ENCODE measurements at places on chromosomes 16 and 17.
A peak's percentile ranks its signal among the peaks of the same experiment; 100 is the strongest.

DNA sequence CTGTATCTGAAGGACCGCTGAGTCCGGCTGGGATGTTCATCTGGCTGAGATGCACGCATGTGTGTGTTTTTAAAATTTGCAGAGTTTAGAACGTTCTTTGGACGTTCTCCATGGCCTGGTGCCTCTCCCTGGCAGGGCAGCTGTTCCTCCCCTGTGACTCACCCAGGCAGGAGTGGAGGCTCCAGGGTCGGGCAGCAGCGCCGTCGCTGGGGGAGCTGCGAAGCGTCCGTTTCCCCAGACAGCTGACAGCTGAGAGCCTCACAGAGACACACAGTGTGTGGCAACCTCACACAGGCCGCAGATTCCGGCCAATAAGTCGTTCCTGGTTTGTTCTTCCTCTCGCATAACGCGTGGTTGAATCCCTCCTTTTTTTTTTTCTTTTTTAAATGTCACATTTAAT lies 80.6 kb downstream of the OR1D5 start:
- DNase-seq: no peak

DNA sequence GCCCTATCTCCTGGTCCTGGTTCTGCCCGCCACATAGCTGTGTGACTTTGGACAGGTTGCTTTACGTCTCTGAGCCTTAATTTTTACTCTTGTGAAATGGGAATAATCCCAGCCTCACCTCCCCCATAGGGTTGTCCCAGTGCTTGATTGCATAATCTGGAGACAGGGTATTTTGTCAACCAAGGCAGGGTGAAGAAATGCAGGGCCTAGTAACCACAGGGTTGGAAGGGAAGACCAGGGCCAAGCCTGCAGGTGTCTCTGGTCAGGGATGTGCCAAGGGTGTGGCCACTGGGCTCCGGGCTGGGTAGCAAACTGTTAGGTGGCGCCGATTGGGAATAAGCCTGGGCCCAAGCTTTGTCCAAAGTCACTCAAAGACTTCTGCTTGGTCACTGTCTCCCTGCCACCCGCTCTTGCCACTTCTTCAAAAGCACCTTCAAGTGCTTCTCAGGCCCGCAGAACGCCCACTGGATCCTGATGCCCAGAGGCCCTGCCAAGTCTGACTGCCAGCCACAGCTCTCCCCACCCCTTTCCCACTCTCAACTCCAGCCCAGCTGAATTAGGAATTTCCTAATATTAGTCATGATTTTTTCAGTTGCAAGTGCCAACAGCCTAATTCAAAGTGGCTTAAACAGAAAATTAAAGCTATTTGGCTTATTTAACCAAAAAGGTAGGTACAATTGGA lies 20.6 kb upstream of the COL1A1 start:
- no peak for DNase-seq

GRCh38 chr17:78789663-78790181 lies 7.6 kb upstream of the CYTH1 start:
- peak; percentile 50 for DNase-seq

DNA sequence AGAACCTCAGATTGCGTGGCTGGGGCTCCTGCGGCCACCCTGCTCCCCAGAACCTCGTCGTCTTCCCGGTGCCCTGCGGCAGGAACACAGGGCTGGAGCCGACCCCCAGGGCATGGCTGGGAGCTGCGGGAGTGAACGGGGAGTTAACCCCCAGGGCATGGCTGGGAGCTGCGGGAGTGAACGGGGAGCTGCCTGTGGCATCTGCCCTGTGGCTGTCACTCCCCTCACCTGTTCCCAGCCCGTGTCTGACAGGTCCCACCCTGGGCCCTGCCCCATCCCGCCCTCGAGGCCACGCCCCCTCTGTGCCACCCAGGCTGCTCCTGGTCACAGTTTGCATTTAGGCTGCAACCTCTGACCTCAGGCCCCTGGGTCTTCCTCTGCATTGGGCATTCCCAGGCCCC lies 39.4 kb upstream of the ACSF3 start:
- no peak for DNase-seq

DNA sequence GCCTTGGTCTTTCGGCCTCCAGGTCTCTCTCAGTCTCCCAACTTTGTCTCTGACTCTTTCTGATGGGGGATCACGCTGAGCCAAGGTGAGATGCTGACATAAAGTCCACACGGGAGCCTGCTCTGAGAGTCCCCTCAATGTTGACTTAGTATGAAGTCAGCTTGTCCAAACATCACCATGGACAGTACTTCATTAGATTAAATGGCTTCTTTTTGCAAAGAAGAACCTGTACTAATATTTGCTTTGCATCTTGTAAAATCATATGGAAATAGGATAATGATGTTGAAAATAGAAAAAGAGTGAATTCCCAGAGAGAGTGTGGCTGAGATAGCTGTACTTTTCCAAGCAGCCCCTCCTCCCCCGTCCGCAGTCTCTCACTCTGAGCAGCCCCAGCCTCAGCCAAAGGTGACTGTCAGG lies 56.7 kb upstream of the SIAH1 start:
- DNase-seq: no peak

GRCh38 chr16:3065069-3065741 lies at the start of gene IL32:
Gene IL32, plus strand, starts transcription at chr16:3065640. Its CDS starts 172 bp downstream, at chr16:3065812.
- DNase-seq: peak; percentile 36

GRCh38 chr17:2388683-2389055 lies 12.2 kb downstream of the MNT start:
- no peak for DNase-seq

GRCh38 chr17:58301504-58302150 lies 20.9 kb upstream of the MPO start:
- DNase-seq: no peak

- DNase-seq: no peak
Measured at GRCh38 chr17:35519439-35519838, 18.0 kb downstream of the SLFN12L start.

GRCh38 chr17:77456271-77456950 lies 315.6 kb downstream of the SEC14L1 start:
- no peak for DNase-seq

DNA sequence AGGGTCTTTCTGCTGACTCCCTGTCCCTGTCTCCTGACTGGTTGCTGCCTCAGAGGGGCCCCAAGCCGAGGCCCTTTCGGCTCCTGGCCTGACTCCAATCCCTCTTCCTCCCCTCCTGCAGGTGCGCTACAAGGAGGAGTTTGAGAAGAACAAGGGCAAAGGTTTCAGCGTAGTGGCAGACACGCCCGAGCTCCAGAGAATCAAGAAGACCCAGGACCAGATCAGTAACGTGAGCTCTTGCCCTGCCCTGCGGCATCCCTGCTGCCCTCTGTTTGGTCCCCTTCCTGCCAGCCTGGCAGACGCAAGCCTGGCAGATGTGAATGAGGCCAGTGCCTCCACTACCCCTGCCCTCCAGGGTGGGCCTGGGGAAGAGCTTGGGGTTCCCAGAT lies 27.1 kb upstream of the LASP1NB start:
- DNase-seq: no peak

DNA sequence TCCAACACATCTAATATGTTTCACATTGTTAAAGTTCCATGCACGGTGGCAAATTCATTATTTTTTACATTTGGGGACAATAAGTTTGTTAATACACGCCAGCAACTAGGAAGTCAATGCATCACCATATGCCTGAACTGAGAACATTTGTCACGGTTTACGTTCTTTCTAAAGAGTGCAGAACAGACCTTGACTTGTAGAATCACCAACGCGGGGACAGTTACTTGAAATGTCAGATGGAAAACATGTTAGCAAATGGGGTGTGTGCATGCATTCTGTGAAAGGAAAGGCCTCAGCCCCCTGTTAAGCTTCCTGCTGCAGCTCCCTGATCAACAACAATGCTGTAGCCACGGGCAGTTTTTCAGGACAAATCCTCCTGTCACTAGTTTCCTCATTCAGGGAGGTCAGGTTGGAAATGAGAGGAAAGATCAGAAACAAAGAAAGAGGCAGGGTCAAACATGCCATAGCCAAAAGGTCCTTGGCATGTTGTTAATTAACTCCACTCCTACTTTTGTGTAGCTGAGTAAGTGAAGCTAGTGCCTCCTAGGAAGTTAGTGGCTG lies 18.4 kb downstream of the SMIM36 start:
- no peak for DNase-seq

DNA sequence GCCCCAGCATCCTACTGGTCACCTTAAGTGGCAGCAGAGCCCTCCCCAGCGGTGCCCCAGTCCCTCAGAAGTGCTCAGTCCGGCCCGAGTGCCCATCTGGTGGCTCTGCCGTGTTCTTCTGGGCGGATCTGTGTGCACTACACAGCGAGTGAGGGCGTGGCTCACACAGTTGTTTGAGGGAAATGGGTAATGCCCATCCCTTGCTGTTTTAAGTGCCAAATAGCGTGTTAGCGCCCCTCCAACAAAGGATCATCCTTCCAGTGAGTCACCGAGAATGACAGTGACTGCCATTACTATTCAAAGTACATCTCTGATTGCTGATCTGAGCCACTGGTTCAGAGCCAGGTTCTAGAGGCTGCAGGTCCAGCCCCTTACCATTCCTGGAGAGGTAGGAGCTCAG lies 152.0 kb downstream of the LGALS9B start:
- no peak for DNase-seq

DNA sequence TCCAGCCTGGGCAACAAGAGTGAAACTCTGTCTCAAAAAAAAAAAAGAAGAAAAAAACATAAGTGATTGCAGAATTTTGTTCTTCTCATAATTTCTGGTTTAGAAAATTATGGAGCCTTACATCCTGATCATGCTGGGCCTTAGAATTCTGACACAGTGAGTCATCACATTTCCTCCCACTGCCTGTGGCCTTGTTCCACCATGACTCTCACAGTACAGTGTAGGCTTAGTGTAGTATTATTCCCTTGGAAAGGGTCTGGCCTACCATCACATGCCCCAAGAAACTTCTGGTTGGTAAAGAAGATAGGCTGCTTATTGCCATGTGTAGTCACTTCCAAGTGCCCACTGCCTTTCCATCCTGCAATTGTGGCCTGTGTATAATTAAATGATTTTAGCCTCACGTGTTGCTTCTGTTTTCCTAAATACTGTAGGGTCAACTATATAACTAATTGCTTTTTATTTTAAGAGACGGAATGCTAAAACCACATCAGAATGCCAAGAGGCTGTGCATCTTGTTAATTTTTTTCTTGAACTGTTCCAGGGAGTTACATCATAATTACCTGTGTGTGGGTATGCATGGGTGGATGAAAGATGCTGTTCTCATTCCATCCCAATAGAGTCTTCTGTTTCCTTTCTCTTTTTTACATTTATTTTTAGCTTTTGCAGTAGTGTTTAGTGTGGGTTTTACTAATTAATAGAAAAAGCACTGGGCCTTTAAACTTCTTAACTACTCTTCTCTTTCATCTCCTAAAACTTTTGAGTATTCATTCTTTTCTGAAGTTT lies 25.9 kb downstream of the OGFOD1 start:
- peak; percentile 70 for DNase-seq

- no peak for DNase-seq
Measured at GRCh38 chr16:71343078-71343477, 15.4 kb upstream of the CALB2 start.

GRCh38 chr17:82278786-82279391 lies 5.4 kb upstream of the CSNK1D start:
- no peak for DNase-seq

- DNase-seq: no peak
Measured at GRCh38 chr16:88888461-88889387, 22.3 kb upstream of the PABPN1L start.

DNA sequence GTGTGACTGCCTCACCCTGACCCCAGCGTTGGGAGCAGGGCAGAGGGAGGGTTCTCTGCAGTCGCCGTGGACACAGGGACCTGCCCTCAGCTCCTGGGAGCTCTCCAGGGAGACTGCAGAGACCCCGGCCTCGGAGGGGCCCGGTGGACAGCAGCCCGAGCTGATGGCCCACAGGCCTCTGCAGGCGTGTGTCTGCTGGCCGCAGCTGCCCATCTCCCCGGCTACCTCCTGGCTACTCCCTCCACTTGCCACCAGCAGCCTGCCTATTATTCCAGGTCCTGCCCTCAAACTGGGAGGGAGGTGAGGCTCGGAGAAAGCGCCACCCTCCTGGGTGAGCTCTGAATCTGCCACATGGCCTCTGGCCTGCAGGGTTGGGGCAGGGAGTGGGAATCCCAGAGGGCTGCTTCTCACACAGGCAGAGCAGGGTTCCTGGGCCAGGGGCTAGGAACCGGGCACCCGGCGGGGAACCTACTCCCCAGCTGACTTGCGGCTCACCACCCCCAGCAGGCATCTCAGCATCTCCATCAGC lies 7.2 kb downstream of the SLC16A5 start:
- DNase-seq: no peak

- DNase-seq: no peak
Measured at GRCh38 chr17:11121341-11121985, 119.5 kb upstream of the SHISA6 start.

DNA sequence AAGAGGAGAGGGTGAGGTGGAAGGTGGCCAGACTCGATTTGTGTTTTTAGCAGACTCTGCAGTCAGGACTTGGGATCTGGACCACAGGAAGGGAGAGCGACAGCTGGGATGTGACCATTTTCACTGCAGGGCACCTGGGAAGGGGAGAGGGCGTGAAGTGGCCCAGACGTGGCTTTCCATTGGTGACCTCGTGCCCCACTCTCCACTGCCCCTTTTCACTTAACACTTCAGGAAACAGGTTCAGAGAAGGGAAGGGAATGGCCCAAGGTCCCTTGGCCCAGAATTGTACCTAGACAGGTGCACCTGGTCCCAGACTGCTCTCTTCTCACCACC lies 22.9 kb upstream of the MPRIP start:
- DNase-seq: no peak

DNA sequence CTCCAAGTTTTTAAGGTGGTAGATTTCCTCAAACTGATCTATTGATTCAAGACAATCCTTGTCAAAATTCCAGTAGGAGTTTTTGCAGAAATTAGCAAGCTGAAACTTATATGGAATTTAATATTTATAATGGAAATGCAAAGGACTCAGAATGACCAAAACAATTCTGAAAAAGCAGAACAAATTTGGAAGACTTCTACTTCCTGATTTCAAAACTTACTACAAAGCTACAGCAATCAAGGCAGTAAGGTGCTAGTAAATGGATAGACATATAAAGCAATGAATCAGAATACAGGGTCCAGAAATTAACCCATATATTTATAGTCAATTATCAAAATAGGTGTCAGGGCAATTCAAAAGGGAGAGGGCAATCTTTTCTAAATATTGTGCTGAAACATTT lies 11.8 kb upstream of the IL21R start:
- no peak for DNase-seq

DNA sequence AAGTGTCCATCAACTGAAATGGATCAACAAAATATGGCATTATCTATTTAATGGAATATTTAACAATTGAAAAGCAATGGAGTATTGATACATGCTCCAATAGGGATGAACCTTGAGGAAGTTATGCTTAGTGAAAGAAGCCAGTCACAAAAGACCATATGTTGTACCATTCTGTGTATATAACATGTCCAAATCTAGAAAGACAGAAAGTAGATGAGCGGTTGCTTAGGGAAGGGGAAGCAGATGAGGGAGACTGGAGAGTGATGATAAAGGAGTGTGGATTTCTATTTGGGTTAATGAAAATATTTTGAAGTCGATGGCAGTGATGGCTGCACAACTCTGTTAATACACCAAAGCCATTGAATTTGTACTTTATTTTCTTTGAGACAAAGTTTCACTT lies 8.5 kb upstream of the ERN1 start:
- no peak for DNase-seq

Measured in AG04449 (cell line).